ENCODE measurements at places on chromosomes 2 and 18.

- no peak for DNase-seq
Observed at GRCh38 chr18:79634593-79635426, 44.8 kb upstream of the CTDP1 start.

GRCh38 chr2:88751768-88752167, 60.3 kb downstream of the RPIA start:
- DNase-seq, result no peak

GRCh38 chr2:152762202-152762601, 43.8 kb downstream of the ARL6IP6 start:
- no peak for DNase-seq

DNA sequence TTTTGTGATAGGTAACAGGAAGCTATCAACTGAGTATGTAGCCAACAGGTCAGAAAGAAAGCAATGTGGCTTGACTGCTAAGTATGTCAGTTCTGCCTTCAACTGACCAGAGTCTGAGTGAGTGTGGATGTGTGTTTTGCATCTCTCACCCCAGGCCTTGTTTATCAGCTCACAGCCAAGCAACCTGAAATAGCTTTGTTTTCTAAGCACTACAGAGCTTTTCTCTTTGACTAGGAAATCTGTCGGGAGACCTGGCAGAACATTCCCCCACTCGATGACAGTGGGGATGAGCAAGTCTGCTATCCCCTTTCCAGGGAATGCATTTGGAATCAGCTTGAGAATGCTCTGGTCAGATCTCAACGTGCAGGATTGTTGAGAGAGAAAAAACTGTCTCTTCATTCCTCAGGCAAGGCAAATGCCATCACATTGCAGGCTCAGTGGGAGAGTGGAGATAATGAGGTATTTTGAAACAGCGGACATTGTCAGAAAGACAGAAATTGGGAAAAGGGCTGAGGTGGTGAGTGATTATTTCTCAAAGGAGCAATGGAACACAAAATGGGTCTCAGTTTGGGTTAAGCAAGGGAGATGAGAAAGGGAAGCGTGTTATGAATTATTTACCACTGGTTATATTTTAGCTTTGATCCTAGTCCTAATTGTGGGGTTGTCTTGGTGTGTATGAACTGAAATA, 233.8 kb upstream of the PIK3C3 start:
- no peak for DNase-seq

DNA sequence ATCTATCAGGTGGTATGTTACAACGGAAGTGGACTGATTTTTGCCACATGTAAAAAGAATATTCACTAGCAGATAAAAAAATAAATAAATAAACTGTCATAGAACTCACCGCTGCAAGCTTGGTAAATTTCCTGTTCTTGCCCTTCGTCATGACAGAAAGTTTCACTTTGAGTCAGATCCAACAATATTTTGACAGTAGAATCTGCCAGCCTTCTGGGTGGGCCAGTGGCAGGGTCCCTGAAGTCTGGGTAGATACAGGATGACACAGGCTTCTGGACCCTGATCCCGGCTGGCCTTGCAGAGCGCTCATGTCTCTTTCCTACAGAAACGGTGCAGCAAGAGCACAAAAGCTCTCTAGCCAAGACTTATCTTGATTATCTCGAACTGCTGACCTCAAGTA, 97.8 kb upstream of the PMAIP1 start:
- DNase-seq, result no peak

DNA sequence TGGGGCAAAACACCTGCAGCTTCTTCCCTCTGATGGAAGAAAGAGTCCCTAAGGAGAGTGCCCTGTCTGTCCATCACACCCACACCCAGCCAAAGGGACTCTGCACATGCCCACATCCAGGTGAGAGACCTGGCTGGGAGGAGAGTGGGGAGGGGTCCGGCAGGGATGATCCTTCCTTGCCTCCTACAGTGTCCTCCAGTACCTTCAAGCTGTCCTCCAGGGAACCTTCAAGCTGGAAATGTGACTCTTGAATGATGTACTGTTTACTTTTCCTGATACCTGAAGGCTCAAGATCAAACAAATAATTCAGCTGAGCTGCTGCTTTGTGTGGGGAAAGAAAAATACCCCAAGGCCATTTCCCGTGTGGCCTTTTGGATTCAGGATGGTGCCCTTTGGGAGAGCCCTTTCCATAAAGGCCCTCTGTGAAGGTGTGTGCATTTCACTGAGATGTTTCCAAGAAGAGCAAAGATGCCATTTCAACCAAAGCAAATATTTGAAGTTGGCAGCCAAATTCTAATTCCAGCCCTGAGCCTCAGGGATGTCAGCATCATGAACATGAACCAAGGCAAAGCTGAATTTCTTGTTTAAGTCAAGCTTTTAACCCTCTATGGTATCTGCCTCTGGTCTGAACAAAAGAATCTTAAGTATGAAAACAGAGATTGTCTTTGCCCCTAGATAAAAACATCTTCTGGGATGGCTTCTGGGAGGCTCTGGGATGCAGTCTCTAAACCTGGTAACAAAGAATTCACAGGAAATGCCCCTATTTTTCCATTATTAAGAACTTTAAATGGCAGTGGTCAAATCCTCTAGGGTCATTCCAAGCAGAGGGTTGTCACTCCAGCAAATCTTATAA, 11.1 kb downstream of the EVA1A start:
- no peak for DNase-seq

DNA sequence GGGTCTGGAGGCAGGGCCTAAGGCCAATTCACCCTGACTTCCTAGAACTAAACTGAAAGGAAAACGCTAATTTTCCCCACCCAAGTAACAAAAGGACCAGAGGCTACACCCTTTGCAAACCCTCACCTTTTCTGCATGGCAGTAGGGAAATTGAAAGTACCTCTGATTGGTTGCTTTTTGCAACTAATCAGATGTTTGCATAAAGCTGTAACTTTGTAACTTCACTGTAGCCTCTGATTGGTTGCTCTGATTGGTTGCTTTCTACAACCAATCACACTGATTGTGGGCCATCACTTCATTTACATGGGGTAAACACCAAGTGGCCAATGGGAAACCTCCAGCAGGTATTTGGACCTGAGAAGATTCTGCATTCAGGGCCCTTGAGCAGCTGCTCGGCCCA, 20.8 kb downstream of the EIPR1 start:
- no peak for DNase-seq

GRCh38 chr2:216644842-216645635, 11.8 kb downstream of the IGFBP2 start:
- DNase-seq, result no peak

DNA sequence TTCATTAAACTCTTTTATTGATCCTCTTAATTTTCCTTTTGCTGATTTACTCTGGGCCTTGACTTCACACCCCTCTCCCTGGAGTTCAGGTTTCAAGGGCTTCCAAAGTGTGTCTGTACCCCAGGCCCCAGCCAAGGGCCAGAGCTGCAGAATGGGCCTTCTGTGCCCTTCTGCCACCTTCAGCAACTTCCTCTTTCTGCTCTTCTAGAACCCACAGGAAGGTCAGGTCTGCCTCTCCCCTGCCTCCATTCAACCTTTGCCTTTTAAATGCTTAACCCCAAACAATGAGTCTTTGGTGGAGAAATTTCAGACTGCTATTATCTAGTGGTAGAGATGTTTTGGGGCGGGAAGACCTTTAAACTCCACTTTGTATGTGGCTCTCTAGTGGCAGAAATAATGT, 63.1 kb downstream of the TSN start:
- no peak for DNase-seq

- DNase-seq, result no peak
Observed at GRCh38 chr2:1400943-1401735, 12.1 kb upstream of the TPO start.

DNA sequence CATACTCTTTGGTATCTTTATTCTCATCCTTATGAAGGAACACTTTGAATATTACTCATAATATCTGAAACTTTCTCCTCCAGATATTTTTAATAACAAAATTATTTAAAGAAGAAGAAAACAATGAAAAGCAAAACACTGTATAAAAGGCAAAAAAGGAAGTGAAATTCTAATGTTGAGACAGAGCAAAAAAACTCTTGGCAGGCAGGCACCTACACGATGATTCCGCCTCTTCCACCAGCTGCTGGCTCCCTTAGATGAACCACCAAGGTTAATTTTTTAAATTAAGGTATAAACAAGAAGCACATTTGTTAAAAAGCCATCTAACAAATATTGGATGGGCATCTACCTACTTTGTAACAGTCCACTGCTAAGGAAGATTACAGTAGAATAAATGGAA, 434.7 kb downstream of the EPHA4 start:
- DNase-seq, result no peak

DNA sequence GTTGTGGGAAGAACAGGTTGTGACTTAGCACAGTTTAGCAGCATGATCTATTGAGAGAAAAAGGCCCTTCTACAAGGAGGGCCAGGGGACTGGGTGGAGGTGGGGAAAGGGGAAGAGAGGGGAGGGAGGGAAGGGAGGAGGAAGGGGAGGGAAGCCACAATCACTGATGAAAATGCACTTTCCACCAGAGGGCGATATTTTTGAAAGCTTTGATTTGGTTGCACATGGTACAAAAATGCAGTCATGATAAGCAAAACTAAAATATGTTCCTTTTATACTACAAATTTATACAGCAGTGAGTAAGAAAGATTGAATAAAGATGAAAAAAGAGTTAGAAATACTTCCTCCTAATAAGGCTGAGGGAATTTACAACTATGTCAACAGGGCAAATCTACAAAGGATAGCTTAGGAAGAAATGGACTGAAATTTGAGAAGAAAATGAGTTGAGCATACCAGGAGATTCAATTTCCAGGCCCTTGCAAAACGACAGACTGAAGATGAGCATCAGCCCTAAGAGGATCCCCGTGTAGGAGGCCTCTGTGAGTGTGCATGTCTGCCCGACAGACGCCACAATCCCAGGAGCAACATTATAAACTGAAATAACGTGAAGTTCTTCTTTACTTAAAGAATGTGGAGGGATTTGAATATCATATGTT, 17.2 kb downstream of the SH3YL1 start:
- no peak for DNase-seq

DNA sequence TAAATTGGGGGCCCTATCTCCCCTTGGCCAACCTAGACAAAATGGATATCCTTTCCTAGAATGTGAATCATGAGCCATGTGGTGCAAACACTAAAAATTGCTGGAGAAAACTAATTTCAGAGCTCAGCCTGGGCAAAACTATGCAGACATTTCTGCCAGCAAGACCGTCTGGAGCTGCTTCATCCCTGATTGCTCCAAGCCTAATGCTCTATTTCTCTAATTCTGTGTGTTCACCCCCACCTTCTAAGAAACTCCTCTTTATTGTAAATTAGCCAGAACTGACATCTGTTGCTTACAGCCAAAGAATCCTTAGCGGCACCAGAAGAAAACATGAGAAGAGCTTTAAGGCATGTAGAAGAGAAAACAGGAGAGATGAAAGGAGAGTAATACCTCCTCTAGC, 337.7 kb upstream of the CHAC2 start:
- DNase-seq, result no peak

DNA sequence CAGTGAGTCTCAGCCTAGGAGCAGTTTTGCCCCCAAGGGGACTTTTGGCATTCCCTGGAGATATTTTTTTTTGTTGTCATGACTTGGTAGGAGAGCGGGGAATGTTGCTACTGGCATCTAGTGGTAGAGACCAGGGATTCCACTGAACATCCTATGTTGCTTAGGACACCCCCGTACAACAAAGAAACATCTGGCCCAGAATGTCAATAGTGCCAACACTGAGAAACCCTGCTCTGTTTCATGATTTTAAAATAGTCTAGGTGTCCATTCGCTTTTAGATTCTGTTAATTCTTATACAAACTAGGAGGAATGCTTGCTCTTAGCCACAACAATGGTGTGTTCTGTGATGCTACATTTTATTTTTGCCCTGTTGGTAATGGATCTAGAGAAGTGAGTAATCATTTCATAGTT, 225.8 kb upstream of the SIX3 start:
- DNase-seq, result no peak

- DNase-seq, result no peak
Observed at GRCh38 chr18:77108821-77109647, 23.5 kb downstream of the MBP start.

GRCh38 chr2:3309496-3310355, 67.9 kb downstream of the EIPR1 start:
- no peak for DNase-seq

DNA sequence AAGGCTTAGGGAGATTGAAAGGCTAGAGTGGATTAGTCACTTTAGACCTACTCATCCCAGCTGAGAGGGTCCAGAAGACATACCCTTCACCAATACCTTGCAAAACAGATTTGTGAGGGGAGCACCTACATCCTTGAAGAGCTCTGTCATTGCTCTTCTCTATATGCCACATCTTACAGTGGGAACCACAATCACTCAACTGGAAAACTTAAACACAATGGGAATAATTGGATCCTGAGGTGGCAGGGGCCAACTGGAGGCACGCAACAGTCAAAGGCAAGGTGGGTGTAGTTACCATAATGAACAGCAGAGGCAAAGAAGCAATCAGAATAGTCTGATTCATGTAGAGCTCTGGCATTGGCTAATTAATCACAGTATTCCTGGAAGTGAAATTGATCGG, 35.4 kb downstream of the PDE1A start:
- DNase-seq, result no peak

GRCh38 chr18:57433482-57433881, 1.7 kb upstream of the ONECUT2 start:
- DNase-seq, result no peak

DNA sequence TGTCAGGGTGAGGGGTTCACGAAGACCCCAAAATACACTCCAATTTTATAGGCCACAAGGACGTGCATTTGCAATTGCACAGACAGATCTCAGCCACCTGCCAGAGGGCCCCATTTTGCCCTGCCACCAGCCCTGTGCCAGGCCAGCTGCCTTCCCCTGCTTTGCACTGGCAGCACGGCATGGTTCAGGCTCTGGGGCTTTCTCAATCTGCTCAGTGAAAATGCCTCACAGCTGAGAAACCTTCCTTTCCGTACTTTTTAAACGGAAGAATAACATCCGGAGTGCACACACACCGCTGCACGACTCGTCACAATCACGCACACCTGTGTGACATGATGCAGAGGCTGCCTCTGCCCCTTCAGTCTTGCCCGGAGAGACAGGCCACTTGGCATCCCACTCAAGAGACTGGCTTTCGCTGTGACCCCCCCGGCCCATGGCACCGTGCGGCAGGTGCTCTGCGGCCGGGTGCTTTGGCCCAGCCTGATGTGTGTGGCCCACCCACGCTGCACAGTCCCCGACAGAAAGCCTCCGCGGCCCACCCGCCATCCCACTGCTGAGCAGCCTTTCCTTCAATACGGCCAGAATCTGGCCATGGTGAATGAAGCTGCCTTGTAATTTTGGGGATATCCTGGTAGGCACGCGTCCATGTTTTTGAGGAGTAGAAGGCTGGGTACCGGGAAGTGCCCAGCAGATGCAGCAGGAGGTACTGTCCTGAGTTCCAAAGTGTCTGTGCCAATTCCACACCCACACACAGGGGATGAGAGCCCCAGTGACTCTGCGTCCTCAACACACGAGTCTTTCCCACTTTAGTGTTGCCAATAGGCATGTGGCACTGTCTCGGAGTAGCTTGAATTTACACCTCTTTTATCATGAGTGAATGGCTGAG, 88.8 kb downstream of the USP40 start:
- DNase-seq, result no peak

DNA sequence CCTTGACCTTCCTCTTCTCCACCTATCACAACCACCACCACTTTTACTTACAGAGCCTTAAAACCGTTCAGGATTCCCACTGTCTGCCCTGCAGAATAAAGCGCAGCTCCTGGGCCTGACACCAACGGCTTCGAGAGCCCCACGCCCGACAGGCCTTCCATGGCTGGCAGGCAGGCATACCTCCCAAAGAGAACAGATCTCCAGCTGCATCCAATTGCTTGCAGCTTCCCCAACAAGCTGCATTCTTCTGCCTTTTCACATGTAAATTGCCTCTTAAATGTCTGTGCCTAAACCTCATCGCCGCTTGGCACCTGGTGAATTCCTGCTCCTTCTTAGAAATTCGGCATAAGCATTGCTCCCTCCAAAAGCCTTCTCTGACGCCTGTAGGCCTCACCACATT, 31.5 kb upstream of the FAM124B start:
- no peak for DNase-seq
